Trophoblast cell (in vitro differentiated cells and primary cell): ENCODE measurements at places on chromosomes 4 and X.

- no peak for DNase-seq
Measured at GRCh38 chr4:138039010-138039409, 203.1 kb downstream of the SLC7A11 start.

- no peak for DNase-seq
Measured at GRCh38 chr4:11898796-11899195, 470.1 kb upstream of the HS3ST1 start.

DNA sequence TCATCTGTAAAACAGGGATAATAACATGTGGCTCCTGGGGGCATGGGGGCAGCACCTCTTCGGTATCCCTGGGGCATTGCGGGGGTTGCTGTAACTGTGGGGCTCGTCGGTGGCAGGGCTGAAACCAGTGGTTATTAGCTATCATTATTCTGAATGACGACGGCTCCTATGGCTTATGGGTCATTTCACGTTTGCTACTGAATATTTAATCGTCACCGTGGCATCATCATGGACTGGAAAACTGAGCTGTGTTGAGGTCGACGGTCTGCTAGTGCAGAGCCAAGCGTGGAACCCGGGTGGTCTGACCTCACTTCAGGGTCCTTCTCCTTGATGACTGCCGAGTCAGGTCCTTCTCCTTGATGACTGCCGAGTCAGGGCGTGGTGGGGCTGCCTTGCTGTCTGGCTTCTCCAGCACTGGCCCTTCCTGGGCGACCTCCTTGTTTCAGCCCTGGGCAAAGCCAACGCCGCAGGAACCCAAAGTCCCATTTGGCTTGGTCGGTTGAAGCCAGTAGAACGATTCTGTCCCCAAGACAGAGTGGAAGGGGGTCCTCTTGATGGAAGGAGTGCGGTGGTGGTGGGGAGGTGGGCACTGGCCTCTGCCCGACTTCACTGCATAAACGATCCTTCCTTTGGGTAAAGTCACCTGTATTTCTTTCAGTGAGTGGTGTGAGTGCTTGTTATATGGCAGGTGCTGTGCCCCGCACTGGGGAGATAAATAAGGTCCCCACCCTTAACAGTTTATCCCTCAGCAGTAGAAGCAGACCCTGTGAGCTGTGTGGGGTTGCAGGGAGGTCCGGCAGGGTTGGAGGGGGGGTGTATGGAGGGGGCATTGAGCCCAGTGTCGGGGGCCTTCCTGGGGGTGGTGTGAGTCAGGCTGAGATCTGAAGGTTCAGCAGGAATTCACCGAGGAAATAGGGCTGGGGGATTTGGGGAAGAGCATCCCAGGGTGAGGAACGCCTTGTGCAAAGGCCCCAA is 40.8 kb downstream of the PSAPL1 start:
- no peak for DNase-seq

DNA sequence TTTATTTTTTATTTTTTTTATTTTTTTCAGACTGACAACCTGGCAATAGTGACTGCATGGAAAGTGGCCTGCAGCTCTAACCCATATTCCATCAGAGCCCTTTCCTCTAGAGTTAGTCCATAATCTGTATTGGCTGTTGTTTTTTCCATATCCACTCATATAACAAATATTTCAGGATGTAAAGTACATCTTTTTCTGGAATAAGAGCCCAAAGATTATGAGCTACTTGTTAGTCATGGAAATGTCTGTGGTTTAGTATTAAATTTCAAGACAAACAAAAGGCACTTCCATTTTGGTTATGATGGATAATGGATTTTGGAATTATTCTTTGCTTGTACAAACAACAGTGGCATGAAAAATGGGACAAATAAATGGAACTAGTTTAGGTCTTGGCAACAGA is 296.0 kb upstream of the HS3ST1 start:
- no peak for DNase-seq

DNA sequence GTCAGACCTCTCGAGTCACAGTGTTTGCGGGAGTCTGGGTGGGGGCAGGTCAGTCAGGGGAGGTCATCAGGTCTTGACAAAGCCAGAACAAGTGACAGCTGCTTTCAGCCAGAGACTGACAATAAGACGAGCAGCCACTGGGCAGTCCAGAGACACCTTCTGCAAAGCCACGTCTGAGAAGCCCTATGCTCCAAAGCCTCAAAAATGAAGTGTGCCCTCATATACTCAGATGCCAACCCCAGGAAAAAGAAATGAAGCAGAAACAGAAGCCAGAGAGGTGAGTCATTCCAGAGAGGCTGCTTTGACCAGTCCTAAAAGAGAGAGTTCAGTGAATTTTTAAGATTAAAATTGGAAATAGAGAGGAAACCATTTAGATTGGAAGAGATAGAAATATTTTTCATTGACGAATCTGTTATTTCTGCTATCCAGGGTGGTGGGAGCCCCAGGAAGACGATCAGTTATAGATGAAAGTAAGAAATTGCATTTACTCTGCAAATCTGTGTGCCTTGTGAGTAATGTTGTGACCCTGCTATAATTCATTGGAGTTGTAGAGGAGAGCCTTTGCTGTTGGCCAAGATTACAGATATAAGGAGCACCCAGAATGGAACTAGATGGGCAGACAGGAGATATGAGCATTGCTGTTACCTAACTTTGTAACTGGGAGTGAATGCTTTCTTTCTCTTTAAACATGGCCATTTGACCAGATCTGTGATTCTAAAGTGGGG is 77.9 kb downstream of the LRRC66 start:
- no peak for DNase-seq

GRCh38 chr4:655464-656151 is 18.5 kb downstream of the ATP5ME start:
- no peak for DNase-seq
